A549 treated with Mapracorat at 1 μM for 4 hours (cell line): ENCODE measurements at places on chromosomes 6 and 20. TPM values are rescaled to one million over a fixed set of nuclear protein-coding genes. Genes with fewer than 3 reads are reported as not detected.

Gene PDE10A
- 23.4 to 29.8 TPM (median 27.4 TPM) in 5 replicates for total RNA-seq

Gene VIP
- total RNA-seq = not detected in 5 replicates

Gene TPD52L2
- 126 to 137 TPM (median 132 TPM) in 5 replicates for total RNA-seq

Gene GPLD1
- 0.77 to 1.2 TPM (median 0.84 TPM) in 5 replicates for total RNA-seq

Gene XKR7
- 0.01 to 0.02 TPM in 2 of 5 replicates, not detected in the others for total RNA-seq

Gene OR2J3
- total RNA-seq = not detected in 5 replicates

Gene UBE2C
- 215 to 248 TPM (median 240 TPM) in 5 replicates for total RNA-seq

Gene BPIFB1
- 0.10 to 0.17 TPM in 2 of 5 replicates, not detected in the others for total RNA-seq

Gene PLG
- not detected in 5 replicates for total RNA-seq

Gene DDX27
- 58.8 to 61.0 TPM (median 60.1 TPM) in 5 replicates for total RNA-seq

Gene EDN1
- 35.1 to 45.3 TPM (median 40.7 TPM) in 5 replicates for total RNA-seq

Gene OPRL1
- total RNA-seq = 0.73 to 1.2 TPM (median 0.99 TPM) in 5 replicates

Gene ENPP3
- not detected in 5 replicates for total RNA-seq

Gene LY6G5B
- 2.1 to 5.7 TPM (median 3.8 TPM) in 5 replicates for total RNA-seq

Gene ECT2L
- total RNA-seq = not detected in 5 replicates

Gene HSF2
- 4.6 to 8.9 TPM (median 6.9 TPM) in 5 replicates for total RNA-seq

Gene GRM1
- 0.01 to 0.02 TPM in 2 of 5 replicates, not detected in the others for total RNA-seq

Gene RIPOR3
- 0.06 TPM in 1 of 5 replicates, not detected in the others for total RNA-seq

Gene MAS1
- 0.01 TPM in 1 of 5 replicates, not detected in the others for total RNA-seq

Gene TRIM15
- total RNA-seq = not detected in 5 replicates

Gene FGD2
- total RNA-seq = 0.04 to 0.08 TPM in 2 of 5 replicates, not detected in the others

Gene ADGRF5
- not detected in 5 replicates for total RNA-seq

Gene SLC16A10
- 0.22 to 0.87 TPM (median 0.50 TPM) in 5 replicates for total RNA-seq

Gene LTA
- 0.10 to 0.16 TPM (median 0.12 TPM) in 3 of 5 replicates, not detected in the others for total RNA-seq

Gene SIRPD
- not detected in 5 replicates for total RNA-seq

Gene RSPH9
- 0.20 to 0.34 TPM (median 0.24 TPM) in 5 replicates for total RNA-seq

Gene PTPRT
- not detected in 5 replicates for total RNA-seq

Gene SYNCRIP
- total RNA-seq = 120 to 133 TPM (median 126 TPM) in 5 replicates

Gene SPEF1
- total RNA-seq = 1.3 to 2.4 TPM (median 1.9 TPM) in 5 replicates

Gene SH3BGRL2
- 0.19 to 0.34 TPM (median 0.26 TPM) in 5 replicates for total RNA-seq

Gene COL9A1
- total RNA-seq = not detected in 5 replicates

Gene ZBTB12
- total RNA-seq = 2.4 to 4.1 TPM (median 3.7 TPM) in 5 replicates
